ENCODE measurements at places on chromosomes 13 and 19. TPM values are rescaled to one million over a fixed set of nuclear protein-coding genes. Genes with fewer than 3 reads are reported as not detected.

DNA sequence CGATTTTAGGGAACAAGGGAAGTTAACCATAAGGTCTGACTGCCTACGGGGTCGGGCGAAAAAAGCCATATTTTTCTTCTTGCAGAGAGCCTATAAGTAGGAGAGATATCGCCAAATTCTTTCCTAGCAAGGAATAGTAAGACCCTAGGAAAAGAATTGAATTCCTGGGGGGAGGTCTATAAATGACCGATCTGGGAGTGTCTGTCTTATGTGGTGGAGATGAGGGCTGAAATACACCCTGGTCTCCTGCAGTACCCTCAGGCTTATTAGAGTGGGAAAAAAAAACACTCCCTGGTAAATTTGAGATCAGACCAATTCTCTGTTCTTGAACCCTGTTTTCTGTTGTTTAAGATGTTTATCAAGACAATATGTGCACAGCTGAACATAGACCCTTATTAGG lies 447.5 kb upstream of the ATXN8OS start:
- no peak for ATAC-seq

DNA sequence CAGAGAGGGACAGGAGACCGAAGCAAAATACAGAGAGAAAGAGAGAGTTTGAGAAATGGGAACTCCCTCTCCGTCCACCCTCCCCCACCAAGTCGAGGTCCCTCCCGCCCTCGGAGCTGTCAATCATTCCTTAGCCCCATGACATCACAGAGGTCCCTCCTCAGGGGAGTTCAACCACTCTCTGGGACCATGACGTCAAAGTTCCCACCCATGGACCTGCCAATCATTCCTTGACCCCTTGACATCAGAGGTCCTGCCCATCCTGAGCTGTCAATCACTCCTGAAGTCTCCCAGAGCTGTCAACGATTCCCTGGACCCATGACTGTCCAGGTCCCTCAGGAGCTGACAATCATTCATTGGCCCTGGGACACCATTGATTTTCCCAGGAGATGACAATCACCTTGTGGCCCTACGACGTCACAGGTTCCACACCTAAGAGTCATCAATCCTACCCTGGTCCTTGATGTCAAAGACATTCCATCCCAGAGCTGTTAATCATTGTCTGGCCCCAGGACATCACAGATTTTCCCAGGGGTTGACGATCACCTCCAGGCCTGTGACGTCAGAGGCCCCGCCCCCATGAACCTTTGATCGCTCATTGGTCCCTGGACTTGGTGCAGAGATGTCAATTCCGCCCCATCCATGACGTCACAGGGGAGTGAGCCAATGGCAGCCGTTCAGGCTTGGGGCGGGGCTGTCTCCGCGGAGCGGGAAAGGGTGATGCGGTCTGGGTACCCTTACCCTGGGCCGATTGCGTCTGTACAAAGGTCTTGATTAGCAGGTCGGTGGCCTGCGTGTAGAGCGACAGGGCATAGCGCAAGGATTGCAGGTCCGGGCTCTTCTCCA lies 61.7 kb downstream of the COLGALT1 start:
- ATAC-seq: no peak

DNA sequence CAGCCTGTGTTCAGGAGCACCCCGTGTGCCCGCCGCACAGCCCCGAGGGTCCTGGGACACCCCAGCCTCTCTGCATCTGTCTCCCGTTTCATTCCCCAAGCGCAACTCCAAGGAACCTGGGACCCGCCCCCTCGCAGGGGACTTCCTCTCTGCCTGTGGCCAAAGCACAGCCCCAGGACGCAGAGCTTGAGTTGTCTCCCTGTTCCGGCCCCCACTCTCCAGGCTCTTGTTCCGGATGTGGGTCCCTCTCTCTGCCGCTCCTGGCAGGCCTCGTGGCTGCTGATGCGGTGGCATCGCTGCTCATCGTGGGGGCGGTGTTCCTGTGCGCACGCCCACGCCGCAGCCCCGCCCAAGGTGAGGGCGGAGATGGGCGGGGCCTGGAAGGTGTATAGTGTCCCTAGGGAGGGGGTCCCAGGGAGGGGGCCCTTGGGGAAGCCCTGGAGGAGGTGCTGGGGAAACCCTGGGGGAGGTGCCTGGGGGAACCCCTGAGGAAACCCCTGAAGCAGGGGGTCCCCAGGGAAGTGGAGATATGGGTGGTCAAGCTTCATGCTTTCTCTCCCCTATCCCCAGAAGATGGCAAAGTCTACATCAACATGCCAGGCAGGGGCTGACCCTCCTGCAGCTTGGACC lies 1.3 kb downstream of the HCST start:
- ATAC-seq: peak; percentile 36

- no peak for ATAC-seq
Measured at GRCh38 chr13:43574605-43575004, 212.2 kb downstream of the ENOX1 start.

ACP5 gene
- total RNA-seq: 34.6 TPM

ARHGAP35 gene
- 33.0 TPM for total RNA-seq
